ENCODE measurements at places on chromosomes 16 and 17.
A peak's percentile ranks its signal among the peaks of the same experiment; 100 is the strongest.

DNA sequence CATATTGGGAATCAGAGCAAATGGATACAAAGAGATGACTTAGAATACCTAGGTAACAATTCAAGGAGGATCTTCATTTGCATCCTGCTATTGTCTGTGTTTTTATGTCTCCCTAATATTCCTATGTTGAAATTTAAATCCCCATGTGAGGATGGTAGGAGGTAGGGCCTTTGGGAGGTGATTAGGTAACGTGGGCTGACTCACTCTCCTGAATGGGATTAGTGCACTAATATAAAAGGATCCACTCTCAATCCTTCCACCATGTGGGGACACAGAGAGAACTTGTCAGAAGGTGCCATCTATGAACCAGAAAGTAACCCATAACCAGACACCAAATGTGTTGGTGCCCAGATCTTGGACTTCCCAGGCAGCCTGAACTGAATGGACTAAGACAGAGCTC lies 83.4 kb downstream of the CDH8 start:
- DNase-seq, result no peak

DNA sequence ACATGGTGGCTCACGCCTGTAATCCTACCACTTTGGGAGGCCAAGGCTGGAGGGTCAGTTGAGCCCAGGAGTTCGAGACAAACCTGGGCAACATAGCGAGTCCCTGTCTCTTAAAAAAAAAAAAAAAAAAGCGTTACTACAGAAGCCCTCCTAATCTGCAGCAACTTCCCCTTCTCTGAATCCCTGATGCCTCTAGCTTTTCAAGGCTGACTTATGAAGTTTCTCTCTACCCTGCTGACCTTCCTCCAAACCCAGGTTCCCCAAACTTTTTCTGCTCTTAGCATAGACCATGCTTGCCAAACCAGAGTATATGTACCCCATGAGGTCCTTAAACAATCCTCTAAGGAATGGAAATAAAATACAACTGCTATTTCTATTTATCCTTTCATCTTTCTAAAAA lies 16.4 kb downstream of the LYRM1 start:
- no peak for DNase-seq

GRCh38 chr16:24677388-24677787 lies 52.1 kb upstream of the TNRC6A start:
- no peak for DNase-seq

- DNase-seq, result no peak
Measured at GRCh38 chr16:11236461-11237254, 19.3 kb downstream of the SOCS1 start.

- DNase-seq, result no peak
Measured at GRCh38 chr16:20041924-20042596, 31.6 kb downstream of the GPR139 start.

GRCh38 chr17:56876766-56877179 lies 37.1 kb downstream of the TRIM25 start:
- DNase-seq, result no peak

DNA sequence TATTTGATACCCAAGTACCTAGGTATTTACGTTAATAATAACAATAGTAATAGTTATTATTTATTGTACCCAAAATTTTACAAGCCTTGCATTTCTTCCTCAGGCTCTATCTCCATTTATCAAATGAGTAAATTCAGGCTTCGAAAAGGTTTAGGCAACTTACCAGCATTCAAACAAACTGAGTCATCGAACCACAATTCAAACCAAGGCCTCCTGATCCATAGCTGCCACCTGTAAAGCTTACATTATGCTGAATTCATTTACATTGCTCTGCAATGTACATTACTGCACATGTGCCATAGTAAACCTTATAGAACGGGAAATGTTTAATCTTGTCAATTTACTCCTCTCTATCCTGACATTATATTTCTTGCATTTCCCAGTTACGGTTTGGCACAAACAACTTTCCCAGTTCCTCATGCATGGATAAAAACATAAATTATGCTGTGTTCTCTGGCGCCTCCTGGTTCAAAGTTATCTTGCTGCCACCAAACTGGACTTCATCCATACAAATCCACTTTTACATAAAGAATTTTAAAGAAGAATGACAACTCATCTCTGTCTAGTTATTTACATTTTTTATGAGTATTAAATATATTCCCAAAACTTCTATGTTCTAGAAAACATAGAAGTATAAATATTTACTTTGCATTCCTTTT lies 360.6 kb upstream of the SOX9 start:
- DNase-seq, result no peak

DNA sequence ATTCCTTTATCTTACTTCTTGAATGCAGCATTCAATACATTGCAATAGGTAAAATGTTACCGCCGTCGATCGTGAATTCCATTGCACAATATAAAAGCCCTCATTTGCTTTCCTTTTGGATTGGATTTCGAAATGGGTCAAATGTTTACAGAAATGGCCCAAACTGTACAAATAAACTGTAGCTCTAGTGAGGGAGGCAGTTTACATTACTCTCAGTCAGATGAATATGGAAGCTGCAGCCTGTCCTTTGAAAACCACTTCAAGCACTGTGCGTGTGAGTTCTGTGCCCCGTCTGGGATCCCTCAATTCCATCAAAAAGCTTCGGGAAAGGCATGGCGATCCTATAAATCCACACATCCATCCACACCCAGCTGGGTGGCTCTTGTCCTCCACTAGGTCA lies 258.6 kb upstream of the FOXF1 start:
- no peak for DNase-seq

DNA sequence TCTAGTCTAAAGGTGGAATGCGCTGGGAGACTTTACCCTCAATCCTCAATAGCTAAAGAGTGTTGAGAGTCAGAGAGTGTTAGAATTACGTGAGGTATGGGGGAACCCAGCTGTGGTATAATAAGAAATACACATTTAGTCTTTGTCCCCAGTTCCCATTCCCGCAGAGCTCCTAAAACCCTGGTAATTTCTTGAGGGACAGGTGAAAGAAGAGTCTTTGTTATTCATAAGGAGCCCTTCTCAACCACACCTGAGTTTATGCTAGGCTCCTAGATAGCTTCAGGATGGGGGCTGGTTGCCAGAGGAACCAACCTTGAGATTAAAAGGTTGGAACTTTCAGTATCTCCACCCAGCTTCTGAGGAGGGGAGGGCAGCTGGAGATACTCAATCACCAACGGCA lies 5.8 kb downstream of the ZNF18 start:
- DNase-seq, result no peak

- DNase-seq, result no peak
Measured at GRCh38 chr16:80058214-80058613, 457.7 kb upstream of the MAF start.

DNA sequence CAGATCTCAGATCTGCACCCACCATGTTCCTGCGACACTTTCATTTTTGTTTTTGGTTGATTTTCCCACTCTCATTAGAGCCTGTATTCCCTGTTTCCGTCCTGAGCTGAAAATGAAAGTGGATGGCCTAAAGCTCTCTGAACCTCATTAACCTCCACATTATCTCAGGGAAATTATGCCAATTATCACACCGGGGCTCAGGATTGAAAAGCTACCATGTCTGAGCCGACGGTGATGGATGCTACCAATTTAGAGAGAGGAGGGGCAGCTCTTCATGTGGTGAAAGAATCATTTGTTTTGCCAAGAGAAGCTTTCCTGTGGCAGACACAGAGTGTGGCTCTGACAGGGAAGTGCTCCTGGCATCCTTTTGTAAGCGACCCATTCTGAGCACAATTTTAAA lies 410.4 kb upstream of the CDH11 start:
- DNase-seq, result no peak

DNA sequence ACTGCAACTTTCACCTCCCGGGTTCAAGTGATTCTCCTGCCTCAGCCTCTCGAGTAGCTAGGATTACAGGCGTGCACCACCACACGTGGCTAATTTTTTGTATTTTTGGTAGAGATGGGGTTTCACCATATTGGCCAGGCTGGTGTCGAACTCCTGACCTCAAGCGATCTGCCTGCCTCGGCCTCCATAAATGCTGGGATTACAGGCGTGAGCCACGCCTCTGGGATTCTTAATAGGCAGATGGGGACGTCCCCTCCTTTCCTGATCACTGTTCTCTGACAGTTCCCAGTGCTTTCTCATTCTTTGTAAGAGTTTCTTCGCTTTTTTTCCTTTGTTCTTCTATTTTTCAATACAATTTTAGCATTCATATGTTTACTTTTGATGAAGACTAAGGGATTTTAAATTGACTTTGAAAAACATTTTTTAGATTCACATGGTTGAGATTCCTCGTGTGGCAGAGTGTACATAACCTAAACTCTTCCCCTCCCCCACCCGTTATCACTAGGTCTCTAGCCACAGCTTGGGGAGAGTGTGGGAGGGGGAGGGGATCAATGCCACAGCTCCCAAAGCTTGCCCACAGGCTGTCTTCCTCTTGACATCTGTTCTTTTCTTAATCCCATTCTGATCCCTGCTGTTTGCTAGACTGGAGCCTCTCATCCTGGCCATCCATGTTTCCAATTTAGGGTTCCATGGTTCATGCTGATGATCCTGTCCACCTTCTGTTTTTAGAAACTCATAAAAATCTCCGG lies 11.0 kb downstream of the ADORA2B start:
- no peak for DNase-seq

- DNase-seq, result no peak
Measured at GRCh38 chr17:17036524-17036998, 5.7 kb upstream of the MPRIP start.

GRCh38 chr17:80384078-80384960 lies 30.6 kb upstream of the ENDOV start:
- no peak for DNase-seq

DNA sequence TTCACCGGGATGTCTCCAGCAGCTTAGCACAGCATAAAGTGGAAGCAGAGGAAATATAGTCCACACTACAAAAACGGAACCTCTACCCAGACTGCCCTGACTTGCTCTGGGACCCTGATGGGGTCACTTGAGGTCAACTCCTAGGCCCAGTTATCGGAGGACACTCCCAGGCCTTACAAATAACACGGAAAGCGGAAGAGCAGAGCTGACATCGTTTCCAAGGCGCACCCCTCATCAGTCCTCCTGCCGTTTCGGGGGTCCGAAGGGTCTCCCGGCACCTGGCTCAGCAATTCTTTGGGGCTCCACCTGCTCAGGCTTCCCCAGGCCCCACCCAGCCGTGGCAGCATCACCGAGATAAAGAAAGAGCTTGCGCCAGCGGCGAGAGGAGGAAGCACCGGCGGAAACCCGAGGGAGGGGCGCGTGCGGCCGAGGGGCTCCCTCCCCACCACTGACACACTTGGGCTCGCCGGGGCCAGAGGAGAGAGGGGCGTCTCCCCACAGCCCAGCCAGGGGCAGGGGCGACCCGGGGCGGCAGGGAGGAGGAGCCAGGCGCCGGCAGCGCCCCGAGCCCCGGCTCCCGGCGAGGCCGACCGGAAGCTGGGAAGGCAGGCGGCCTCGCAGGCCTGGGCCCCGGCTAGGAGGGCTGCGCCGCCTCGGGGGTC lies 727 bp downstream of the CORO7 start:
- peak; percentile 79 for DNase-seq

- DNase-seq, result peak; percentile 73
Measured at GRCh38 chr16:56193951-56194726, 2.9 kb downstream of the GNAO1 start.

DNA sequence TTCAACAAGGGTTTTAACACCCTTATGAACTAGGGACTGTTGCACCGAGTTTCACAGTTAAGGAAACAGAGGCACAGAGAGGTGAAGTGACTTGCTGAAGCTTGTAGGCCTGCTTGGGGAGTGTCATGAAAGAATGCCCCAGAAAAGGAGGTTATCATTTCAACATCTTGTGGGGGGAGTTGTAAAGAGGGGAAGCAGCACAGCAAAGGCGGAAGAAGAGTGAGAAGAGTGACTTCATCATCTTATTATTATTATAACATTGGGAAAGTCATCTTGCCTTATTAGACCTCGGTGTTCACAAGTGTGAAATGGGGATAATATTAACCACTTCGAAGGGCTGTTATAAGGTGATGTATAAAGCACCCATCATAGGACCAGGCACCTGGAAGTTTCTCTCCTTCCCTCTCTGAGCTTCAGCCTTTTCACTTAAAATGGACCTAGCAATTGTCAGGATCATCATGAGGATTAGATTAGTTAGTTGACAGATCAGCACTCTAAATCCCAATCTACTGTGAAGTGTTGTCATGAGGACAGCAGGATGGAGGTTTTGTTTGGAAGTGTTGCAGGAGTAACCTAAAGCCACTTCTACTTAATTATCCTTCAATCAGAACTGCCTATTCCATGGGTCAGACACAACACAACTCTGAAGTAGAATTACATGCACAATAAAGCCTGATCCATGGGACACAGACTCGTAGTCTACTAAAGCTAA lies 2.3 kb downstream of the CCL4 start:
- no peak for DNase-seq

GRCh38 chr16:5605404-5605803 lies 507.8 kb upstream of the EEF2KMT start:
- DNase-seq, result no peak

DNA sequence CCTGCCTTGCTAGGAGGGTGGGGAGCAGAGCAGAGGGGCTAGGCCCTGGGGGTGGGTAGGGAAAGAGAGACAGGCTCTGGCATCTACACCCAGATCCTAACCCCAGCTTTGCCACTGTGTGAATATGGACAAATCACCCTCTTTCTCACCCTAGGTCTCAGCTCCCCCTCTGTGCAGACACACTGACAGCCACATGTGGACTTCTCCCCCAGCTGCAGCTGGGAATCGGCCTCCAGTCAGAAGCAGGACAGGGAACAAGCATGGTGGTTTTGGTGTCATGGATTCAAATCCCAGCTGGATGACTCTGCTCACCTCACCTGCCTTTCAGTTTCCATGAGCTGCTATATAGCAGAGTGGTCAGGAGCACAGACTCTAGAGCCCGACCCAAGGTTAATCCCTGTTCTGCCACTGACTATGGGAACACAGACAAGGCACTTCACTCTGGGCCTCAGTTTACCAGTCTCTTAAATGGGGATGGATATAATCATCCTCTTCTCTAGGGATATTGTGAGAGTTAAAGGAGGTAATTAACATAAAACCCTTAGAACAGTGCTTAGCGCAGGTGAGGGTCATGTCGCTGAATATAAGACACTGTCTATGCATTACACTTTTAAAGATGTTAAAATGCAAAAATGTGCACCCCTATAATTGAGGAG lies 26.2 kb upstream of the MAP3K14 start:
- no peak for DNase-seq

- no peak for DNase-seq
Measured at GRCh38 chr17:59505610-59506276, 59.7 kb upstream of the DHX40 start.

DNA sequence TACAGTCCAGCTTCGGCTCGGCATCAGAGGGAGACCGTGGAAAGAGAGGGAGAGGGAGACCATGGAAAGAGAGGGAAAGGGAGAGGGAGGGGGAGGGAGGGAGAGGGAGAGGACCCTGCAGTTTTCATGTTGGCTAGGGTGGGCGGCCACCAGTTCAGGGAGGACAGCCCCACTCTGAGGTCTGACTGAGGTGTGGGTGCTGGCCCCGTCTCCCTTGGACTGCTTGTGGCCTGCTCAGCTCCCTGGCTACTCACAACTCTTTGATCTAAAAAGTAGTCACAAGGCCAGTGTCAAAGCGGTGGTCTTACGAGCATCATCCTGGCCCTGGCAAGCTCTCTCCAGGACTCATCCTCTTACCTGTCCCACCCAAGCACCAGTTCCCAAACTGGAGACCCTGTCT lies 9.4 kb downstream of the COX4I1 start:
- no peak for DNase-seq

All from T-helper 2 cell (primary cell).